Fibroblast of skin of scalp (primary cell): ENCODE measurements at places on chromosomes 1 and 21.
A peak's percentile ranks its signal among the peaks of the same experiment; 100 is the strongest.

DNA sequence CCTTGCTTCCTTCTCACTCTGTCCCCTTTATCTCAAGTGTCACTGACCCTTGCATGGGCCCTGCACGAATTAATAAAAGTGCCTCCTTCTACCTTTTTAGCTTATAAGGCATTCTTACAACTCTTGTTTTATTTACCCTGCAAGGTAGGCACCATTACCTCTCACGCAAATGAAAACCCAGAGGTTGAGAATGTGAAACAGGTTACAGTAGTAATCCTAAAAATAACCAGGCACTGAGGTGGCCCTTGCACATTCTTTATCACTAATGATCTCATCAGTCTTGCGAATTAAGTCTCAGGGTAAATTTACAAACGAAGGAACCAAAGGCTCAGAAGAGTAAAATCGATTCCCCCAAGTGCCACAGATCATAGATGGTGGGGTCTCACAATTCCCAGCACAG lies 3.7 kb downstream of the GLIS1 start:
- DNase-seq: no peak

- peak; percentile 82 for DNase-seq
These were observed 102.4 kb downstream of the FMN2 start for GRCh38 chr1:240194120-240194519.

DNA sequence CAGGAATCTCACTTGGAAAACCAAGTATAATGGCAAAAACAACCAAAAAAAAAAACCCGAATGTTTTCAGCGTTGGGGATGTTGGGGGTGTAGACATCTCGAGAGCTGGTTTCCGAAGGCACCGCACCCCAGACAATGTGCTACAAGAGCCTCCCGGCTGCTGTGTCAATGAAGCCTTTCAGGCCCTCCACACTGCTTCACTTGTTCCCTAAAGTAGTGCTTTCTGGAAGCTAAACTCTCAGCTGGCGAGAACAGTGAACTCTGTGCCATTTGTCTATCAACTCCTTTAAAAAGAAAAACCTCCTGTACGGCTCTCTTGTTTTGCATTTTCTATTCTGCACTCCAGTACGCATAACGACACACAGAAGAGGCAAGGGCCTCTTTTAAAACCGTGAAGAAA lies 32.5 kb downstream of the PLEKHO1 start:
- no peak for DNase-seq

DNA sequence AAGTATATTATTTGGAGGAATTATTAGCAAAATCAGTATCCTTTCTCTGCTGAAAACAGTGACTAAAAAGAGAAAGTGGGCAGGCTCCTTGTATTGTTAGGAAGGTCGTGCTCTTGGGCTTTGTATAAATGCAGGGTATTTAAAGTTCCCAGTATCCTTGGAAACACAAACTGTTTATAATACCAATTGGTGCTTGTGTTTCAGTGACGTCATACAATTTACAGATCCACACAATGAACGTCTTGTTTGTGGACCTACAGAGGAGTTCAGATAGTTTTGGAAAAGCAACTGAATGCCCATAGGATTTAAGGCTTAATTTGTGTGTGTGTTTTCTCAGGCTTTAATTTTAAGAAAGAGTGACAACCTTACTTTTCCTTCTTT lies 168.2 kb downstream of the RASAL2 start:
- peak; percentile 41 for DNase-seq

DNA sequence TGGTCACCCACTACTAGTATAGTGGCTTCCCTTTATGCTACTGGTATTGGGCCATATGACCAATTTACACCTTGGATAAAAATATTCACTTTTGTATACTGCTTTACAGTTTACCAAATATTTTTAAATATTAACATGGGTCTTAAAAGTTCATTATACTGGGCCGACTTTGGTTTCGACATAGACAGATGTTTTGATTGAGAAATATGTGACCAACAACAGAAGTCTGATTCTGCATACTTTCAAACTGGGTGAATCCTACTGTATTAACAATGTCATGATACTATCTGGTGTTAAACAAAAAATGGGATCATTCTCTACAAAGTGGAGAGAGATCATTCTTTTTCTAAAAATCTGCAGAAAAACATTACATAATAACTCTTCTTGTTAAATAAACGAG lies 134.8 kb downstream of the AKT3 start:
- DNase-seq: peak; percentile 29

DNA sequence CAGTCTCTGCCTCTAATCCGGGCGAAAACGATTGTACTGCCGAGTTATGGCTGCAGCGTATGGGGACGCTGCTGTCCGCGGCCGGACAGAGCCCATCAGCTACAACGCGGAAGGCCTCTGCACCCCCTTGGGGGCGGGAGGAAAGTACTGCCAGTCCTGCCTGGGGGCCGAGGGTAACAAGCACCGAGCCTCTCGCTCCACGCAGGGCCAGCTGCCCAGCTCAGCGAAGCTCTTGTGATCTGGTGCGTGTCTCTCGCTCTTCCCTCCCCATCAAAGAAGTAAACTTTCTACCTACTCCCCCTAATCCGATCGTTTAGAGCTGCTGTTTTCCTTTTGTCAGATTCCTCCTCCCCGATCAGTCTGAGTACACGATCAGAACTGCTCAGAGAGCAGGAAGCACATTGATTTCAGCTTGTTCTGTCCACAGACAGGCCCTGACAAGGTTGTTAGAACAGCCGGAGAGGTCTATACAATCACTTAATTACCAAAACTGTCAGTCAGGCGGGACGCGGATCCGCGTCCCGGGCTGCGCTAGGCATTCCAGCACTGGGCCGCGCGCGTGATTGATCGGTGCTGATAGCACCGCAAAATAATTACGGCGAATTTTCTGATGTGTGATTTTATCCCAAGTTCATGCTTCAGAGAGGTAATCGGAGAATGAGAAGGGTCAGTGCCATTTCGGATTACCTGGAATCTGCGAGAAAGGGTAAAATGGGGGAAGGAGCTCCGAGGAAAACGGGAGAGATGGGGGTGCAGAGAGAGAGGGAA lies 8.7 kb upstream of the BARHL2 start:
- DNase-seq: no peak

GRCh38 chr1:17948594-17948993 lies 159.0 kb upstream of the IGSF21 start:
- no peak for DNase-seq

DNA sequence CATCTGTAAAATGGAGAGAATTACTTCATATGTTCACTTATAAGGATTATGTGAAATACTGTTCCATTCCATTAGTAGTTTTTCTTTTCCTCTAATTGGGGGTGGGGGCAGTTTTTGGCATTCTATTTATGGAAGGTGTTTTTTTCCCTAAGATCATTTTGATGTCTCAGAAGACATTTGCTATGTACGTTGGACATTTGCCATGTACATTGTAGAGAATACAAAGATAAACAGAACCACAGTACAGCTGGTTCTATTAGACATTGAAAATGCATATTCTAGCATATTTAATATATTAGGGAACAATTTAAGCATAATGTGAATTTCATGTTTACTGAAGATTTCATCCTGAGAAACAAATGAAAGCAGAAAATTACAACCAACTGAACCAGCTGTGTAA lies 98.5 kb downstream of the PTBP2 start:
- no peak for DNase-seq

- DNase-seq: no peak
These were observed 106.7 kb upstream of the GNG12 start for GRCh38 chr1:67939942-67940341.

- no peak for DNase-seq
These were observed 8.7 kb upstream of the GJA5 start for GRCh38 chr1:147769106-147769505.

DNA sequence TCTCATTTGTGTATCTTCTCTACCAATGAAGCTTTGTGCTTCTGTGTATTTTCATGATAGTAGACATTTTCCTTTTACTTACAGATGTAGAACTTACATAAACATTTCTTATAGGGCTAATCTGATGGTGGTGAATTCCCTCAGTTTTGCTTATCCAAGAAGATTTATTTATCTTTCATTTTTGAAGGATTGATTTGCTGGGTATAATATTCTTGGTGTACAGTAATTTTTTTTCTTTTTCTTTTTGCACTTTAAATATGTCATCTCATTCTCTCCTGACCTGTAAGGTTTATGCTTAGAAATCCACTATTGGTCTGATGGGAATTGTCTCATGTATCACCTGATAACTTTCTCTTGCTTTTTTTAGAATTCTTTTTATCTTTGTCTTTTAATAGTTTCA lies 127.6 kb upstream of the KCTD3 start:
- no peak for DNase-seq

DNA sequence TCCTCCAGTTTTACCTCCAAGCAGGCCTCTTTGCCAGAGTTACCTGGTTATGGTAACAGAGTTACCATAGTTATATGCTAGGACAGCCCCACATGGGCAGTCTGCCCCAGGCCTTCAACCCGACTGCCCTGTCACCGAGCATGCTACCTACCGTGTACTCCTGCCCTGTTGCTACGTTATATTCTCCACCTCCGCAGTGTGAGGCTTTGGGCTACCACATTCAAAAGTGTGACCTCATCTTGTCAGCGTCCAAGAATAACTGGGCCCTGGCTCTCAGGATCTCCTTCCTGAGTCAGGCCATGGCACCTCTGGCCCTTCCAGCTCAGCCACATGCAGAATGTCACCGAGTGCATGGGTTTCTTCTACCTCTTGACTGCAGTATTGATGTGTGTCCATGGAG lies 8.9 kb downstream of the MAPKAPK2 start:
- no peak for DNase-seq

DNA sequence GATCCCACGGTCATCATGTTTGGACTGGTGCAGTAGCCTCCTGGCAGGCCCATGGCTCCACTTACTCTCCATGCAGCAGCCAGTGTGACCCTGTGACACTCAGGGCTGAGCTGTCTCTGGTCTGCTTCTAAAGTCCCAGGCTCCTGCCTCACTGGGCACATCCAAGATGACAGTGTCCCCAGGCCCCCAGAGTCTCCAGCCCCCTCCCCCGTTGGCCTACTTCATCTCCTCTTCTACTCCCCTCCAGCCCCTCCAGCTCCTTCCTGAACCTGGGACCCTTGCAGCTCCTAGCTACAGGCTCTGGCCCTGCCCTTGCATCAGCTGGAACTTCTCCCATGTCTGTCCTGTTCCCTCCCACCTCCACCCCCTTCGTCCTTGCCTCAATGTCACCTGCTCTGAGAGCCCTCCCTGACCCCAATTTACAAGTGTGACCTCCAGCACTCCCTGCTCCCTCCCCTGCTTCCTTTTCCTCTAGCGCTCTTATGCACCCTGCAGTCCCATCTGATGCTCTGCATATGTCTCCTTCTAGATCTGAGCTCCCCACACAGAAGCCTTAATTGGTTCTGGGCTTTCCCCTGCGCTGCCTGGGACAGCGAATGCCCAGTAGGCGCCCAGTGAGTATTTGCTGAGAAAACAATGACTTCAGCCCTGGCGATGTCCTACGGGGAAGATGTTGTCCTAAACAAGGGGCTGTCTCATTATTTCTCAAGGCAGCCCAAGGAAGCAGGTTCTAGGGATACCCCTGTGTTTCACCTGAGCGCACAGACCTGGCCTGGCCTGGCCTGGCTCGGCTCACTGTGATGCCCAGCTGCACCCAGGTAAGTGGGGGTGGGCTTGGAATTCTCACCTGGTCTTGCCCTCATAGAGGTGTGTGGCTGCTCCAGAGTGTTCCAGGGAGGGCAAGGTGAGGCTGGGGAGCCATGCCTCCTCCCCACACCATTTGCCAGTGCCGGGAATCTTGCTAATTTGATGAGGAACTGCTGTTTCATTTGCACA lies 600.6 kb downstream of the PTPRU start:
- DNase-seq: no peak

- no peak for DNase-seq
These were observed 26.0 kb upstream of the CDCA8 start for GRCh38 chr1:37666241-37666867.

DNA sequence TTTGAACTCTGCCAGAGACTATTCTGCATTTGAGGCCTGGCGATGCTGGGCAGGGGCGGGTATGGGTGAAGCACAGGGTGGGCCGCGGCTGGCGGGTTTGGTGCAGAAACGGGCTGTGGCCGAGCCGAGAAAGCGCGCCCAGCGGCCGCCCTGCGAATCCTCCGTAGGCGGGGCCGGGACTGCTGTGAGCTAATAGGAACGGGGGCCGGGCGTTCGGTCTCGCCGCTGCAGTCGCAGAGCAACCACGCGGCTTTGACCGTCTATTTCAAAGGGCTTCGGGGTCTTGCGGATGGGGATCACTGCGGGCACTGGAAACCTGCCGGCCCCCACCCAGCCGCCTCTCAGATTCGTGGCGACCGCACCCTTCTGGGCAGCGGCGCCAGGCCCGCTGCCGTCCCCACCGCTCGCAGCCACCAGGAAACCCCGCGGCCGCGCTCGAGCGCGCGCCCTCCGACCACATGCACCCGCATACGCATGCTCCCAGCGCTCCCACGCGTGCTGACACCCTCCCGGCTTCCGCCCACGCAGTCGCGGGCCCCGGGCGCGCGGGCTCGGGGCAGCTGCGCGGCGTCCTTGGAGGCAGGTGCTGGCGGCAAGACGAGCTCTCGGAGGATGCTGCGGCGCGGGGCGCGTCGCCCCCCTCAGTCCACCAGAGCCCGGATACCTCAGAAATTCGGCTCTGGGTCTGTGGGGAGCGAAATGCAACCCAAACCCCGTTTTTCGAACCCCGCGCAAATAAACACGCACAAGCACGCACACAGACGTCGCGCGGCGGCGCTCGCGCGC lies 32.6 kb downstream of the DNTTIP2 start:
- DNase-seq: peak; percentile 87

GRCh38 chr1:38997034-38997900 lies 6.2 kb downstream of the AKIRIN1 start:
- DNase-seq: no peak

GRCh38 chr21:34501716-34502115 lies 10.3 kb downstream of the KCNE1 start:
- no peak for DNase-seq

DNA sequence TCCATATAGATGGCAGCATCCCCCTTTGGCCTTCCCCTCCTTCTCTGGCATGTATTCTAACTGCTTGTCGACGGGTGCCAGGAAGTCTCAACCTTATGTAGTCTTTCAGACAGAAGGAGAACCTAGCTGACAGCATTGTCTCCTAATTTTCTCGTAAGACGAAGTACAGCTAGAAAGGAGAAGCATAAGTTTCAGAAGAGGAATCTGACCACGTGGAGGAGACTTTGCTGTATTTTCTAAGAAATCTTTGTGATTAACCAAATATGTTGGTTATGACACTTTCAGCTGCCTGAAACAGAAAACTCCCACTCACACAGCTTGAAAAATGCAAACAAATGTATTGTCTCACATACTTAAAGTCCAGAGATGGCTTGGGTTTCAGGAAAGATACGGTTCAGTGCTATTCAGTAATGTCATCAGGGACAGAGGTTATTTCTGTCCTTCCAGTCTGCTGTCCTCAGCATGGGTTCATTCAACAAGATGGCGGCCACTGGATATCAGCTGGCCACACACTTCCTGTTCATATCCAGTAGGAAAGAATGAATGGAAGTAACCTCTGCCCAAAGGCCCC lies 109.5 kb upstream of the ZNF648 start:
- DNase-seq: no peak
